ENCODE measurements at places on chromosomes 13 and 19. TPM values are rescaled to one million over a fixed set of nuclear protein-coding genes. Genes with fewer than 3 reads are reported as not detected.

The DPF1 gene
- total RNA-seq, result 1.3 TPM

The PDX1 gene
- total RNA-seq, result not detected

The ASF1B gene
- total RNA-seq, result 6.2 TPM

The CEACAM6 gene
- not detected for total RNA-seq

The KLK5 gene
- total RNA-seq, result not detected

The CGB1 gene
- not detected for total RNA-seq

The DLEU7 gene
- total RNA-seq, result not detected

The SRRM5 gene
- under 0.01 TPM for total RNA-seq

The C5AR1 gene
- not detected for total RNA-seq

The AP1M2 gene
- 0.09 TPM for total RNA-seq

The FGF22 gene
- total RNA-seq, result not detected

The BEST2 gene
- total RNA-seq, result not detected

The ZAR1L gene
- total RNA-seq, result not detected

The LRRC63 gene
- under 0.01 TPM for total RNA-seq

The ZNF607 gene
- total RNA-seq, result 2.0 TPM

The SOX1 gene
- not detected for total RNA-seq

The CRX gene
- total RNA-seq, result not detected

The LRRC8E gene
- 1.6 TPM for total RNA-seq

The KCTD15 gene
- total RNA-seq, result 51.9 TPM

The ATP4A gene
- not detected for total RNA-seq

The RFC3 gene
- 13.7 TPM for total RNA-seq

The CD70 gene
- total RNA-seq, result not detected

The SCN1B gene
- 7.6 TPM for total RNA-seq

The KLK13 gene
- not detected for total RNA-seq

The TSPAN16 gene
- not detected for total RNA-seq

The RFPL4A gene
- total RNA-seq, result not detected

The CBY2 gene
- total RNA-seq, result not detected

The CALR3 gene
- total RNA-seq, result not detected

The CAMSAP3 gene
- under 0.01 TPM for total RNA-seq

The PCP2 gene
- not detected for total RNA-seq

The ZNF837 gene
- total RNA-seq, result 0.66 TPM

The CDX2 gene
- total RNA-seq, result not detected

The TUBA3C gene
- not detected for total RNA-seq

The KLK14 gene
- not detected for total RNA-seq
